NAMALWA (cell line): ENCODE measurements at places on chromosomes 16 and 17.

- DNase-seq, result no peak
Measured at GRCh38 chr17:67624886-67625656, 92.7 kb upstream of the NOL11 start.

DNA sequence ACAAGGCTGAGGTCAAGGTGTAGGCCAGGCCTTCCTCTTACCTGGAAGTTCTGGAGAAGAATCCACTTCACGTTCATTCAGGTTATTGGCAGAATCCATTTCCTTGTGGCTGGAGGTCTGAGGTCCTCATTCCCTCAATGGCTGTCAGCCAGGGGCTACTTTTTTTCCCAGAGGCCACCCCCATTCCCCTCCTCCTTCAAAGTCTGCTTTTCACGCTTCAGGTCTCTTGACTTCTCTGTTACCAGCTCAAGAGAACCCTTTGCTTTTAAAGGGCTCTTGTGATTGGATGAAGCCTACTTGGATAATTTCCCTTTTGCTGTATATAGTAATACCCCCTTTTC, 55.1 kb upstream of the LGALS9 start:
- no peak for DNase-seq

GRCh38 chr17:13462673-13463124, 139.0 kb downstream of the HS3ST3A1 start:
- DNase-seq, result no peak

- DNase-seq, result no peak
Measured at GRCh38 chr16:69277413-69277812, 33.7 kb upstream of the VPS4A start.

GRCh38 chr17:37516127-37516571, 26.5 kb downstream of the DUSP14 start:
- DNase-seq, result no peak

DNA sequence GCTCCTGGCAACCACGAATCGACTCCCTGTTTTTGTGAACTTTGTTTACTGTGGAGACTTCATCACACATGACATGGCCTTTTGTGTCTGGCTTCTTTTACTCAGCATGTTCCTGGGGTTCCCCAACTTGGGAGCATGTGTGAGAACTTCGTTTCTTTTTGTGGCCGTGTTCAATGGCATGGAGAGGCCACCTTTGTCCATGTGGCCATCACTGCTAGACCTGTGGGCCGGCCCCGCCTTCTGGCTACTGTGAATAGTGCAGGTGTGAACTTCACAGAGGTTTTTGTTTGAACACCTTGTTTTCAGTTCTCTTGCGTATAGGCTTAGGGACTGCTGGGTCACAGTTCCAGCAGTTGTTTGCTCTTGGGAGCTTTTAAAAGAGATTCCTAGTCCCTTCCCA, 5.7 kb upstream of the SLC38A8 start:
- DNase-seq, result no peak

- no peak for DNase-seq
Measured at GRCh38 chr16:57383276-57384247, 11.3 kb downstream of the CX3CL1 start.

GRCh38 chr17:50130559-50131305, 772 bp upstream of the SAMD14 start:
- no peak for DNase-seq

DNA sequence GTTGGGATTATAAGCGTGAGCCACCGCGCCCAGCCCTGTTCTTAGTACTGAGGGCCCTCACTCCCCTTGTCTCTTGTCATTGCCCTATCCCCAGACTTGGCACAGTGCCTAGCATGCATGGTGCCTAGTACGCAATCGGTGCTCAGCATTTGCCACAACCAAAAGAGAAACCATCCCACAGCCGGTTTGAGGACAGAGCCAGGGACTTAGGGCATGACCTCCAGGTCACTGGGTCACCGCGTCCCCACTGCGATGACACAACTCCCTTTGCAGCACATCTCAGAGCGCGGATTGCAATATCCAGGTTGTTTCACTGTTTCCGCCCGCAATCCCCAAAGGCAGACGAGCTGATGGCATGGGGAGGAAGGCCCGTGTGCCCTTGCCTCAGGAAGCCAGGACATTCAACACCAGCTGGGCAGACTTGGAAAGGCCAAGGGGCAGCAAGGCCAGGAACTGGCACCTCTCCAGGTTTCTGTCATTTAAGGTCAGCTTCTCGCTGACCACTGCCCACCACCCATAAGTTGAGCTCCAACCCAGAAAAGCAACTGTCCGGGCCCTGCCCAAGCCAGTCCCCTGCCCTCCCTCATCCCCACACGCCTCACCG, 274.5 kb downstream of the MRTFB start:
- no peak for DNase-seq
